T-helper 1 cell treated with Interleukin-12 subunit alpha and Interleukin-12 subunit beta and Interleukin-4 antibody, amounts not matched to agents 30 ng/mL and 1 ng/mL, for 36 hours (primary cell): ENCODE measurements at places on chromosomes 7 and 10. TPM values are rescaled to one million over a fixed set of nuclear protein-coding genes. Genes with fewer than 3 reads are reported as not detected.

Gene ADAM22
- total RNA-seq: 1.2 TPM in 2 replicates

Gene AKR1C4
- not detected in 2 replicates for total RNA-seq

Gene ETV1
- not detected in 2 replicates for total RNA-seq

Gene RAPGEF5
- total RNA-seq: 0.17 and 0.93 TPM in 2 replicates

Gene RNF32
- 3.7 TPM in 2 replicates for total RNA-seq

Gene EPC1
- 46.2 and 49.2 TPM in 2 replicates for total RNA-seq

Gene ZNF25
- total RNA-seq: 6.2 and 7.5 TPM in 2 replicates
